Urinary bladder (tissue), 4 donors: ENCODE measurements at places on chromosomes 4 and X.

DNA sequence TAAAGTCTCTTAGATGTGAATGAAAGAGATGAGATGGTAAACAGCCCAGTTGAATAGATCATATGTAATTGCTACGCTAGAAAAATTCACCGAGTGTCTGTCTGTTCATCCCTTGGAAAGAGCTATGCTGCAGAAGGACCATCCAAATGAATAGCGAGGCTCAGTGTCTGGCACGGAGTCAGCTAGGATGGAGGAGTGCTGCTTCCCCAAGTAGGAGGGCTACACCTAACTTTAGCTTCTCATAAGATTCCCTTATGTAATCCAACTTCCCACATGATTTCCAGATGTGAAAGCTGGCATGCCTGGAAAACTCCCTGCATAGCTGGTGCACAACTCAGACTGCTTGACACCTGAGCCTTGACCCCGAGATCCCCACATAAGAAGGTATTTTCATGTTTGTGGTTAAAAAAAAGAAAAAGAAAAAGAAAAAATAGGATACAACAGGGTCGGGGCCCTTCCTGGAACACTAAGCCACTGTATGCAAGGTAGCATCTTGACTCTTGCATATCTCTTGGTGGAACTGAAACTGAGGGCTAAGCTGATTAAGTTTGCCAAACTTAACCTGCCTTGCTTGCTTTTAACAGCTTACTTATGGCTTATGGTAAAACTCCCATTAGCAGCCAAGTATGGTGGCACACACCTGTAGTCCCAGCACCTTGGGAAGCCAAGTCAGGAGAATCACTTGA, 82.3 kb downstream of the FREM3 start:
- DNase-seq: no peak

DNA sequence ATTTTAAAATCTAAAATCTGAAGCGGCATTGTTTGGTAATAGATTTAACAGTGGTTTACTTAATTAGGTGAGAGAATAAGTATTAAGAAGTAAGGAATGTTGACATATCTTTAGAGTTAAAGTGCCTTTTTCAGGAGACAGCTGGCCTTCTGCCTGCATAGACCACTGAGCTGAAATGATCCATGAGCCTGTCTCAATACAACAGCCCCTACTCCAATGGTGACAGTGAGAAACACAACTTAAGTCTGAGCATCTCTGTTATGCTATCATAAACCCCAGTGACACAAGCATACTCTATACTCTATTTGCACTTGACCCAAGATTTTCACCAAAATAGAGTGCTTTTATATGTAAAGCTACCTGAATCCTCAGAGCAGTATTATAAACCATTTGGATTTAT, 137.9 kb downstream of the GRIA2 start:
- DNase-seq: no peak

- no peak for DNase-seq
Measured at GRCh38 chr4:137213372-137214173, 318.7 kb downstream of the PCDH18 start.

DNA sequence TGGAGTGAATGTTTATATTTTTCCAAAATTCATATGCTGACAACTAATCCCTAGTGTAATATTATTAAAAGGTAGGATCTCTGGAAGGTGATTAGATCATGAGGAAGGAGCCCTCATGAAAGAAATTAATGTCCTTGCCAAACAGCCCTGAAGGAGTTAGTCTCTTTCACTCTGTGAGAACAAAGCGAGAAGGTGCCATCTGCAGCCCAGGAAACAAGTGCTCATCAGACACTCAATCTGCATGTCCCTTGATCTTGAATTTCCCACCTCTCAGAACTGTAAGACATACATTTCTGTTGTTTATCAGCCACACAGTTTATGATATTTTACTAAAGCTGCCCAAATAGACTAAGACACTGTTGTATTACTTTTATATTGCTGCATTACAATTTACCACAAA, 1283.4 kb downstream of the PCDH7 start:
- DNase-seq: no peak

DNA sequence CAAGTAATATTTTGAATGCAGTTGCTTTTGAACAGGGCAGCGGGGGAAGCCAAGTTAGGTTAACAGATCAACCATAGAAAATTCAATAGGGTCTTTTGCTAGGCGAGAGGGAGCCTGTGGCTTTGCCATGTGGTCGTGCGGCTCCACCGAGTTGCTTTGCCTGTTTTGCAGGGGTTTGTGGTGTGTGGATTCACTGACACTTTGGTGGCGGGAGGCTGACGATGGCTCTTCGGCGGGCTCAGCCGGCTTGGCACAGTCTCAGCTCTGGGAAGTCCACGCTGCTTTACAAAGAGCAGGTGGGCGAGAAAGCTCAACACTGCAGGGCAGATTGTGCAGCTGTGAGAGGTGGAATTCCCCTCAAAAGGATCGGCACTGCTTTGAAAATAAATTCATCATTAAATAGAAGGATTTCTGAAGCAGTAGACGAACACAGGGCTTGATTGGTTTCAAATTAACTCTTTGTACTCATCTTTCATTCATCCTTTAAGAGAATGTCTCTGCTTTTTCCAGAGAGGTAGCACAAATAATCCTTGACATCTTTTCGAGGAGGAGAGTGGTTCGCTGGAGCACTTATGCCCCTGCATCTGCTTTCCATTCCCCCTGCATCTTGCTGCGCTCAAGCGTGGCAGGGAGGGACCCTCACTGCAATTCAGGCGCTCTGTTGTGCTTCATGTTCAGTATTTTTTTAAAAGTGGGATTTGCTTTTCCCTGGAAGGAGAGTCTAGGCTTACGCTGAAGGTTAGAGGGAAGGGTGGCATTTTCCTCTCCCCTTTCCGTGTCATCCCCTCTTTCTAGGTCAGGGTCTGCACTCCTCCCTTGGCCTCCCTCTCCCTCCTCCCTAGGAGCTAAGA, 201.8 kb upstream of the LEF1 start:
- DNase-seq: no peak

DNA sequence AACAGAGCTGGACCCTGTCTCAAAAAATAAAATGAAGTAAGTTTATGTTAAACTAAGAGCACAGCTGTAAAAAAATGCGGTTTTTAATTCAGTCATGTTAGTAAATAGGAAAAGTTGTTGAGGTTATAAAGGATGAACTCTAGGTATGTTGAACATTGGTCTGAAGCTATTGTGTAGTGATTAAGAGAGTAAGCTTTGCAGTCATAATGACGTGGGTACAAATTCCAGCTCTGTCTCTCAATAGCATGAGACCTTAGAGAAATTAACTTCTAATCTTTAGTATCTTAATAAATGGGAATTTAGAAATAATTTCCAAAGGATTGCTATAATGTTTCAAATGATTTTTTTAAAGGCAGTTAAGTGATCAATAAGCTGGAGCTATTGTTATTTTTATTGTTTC, 2.9 kb upstream of the YTHDC1 start:
- DNase-seq: no peak

GRCh38 chrX:111445485-111445884, 33.5 kb upstream of the DCX start:
- DNase-seq: no peak
